ENCODE measurements at places on chromosomes 6 and 20.

DNA sequence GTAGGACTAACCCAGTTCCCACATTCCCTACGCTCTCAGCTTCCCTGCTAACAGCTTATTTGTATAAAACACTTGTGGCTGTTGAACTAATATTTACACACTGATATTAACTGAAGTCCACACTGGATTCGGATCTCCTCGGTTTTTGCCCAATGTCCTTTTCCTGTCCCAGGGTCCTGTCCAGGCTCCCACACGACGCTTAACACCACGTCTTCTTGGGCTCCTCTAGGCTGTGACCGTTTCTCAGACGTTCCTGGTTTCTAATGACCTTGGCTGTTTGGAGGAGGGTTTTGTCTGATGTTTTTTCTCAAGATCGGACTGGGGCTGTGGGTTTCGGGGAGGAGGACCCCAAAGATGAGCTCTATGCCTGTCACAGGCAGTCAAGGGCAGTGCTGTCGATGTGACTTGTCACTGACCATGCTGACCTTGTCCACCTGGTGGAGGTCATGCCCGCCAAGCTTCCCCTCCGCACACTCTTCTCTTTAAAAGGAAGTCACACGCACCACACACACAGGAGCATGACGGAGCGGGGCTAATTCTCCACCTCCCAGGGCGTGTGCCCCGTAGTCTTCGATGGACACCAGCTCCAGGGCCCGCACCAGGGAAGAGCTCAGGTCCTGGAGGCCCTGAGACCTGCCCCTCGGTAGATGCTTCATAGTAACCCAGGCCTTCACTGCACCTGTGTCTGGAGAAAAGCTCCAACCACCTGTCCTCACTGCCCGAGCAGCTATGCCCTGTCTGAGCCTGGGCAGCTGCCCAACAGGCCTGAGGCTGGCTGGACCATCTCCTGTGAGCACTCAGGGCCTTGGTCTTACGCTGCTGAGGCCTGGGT is 72.0 kb downstream of the TTLL2 start:
- no peak for DNase-seq

DNA sequence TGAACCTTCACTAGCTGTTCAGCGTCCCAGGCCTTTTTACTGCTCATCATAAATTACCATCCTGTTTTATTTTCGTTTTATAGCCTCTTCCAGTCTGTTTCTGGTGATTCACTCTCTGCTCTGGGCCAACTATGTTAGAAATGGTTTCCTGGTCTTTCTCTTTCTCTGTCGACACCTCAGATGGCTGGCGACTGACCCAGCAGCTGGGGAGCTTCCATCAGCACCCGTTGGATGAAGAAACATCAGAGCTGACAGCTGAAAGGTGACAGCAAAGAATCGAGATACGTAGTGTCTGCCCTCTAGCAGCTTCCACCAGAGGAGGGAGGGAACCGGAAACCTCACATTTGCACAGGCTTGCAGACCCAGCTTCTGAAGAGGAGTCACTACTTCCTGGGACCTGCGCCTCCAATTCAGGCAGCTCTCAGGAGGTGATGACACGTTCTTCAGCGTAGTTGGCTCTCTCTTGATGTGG is 82.9 kb upstream of the MLN start:
- DNase-seq = no peak

- no peak for DNase-seq
Measured at GRCh38 chr20:61646453-61646852, 394.4 kb downstream of the CDH4 start.

- DNase-seq = no peak
Measured at GRCh38 chr20:20276811-20277530, 90.9 kb upstream of the INSM1 start.

DNA sequence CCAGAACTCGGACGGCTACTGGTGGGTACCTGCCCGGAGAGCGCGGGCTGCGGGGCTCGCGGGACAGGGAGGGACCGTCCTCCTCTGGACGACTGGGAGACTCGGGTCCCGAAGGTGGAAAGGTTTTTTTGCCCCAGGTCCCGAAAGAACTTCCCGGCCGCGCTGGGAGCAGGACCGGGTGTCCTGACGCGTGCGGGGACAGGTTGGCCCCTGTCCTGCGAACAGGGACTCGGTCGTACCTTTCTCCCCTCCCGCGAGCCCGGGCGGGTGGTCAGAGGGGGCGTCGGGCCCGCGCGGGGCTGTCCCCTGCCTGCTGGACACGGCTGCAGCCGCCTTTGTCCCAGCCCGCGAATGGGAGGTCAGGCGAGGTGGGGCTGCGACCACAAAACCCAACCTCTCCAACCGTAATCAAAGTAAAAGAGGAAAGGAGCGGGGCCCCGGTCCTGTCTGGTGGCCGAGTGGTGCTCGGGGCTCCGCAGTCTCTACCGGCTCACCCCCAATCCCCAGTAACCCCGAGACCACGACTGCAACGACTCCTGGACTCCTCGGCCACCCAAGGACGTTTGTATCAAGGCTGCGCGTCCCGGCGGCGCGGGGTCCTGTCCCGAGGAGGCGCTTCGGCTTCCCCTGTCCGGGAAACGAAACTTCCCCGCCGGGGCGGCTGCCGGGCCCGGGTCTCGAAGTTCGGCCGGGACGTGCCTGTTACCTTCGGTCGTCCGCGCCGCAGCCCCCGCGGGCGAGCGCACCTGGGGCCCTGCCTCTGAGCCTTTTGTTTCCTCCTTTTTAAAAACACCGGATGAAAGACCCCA is 798 bp downstream of the DSP start:
- no peak for DNase-seq

DNA sequence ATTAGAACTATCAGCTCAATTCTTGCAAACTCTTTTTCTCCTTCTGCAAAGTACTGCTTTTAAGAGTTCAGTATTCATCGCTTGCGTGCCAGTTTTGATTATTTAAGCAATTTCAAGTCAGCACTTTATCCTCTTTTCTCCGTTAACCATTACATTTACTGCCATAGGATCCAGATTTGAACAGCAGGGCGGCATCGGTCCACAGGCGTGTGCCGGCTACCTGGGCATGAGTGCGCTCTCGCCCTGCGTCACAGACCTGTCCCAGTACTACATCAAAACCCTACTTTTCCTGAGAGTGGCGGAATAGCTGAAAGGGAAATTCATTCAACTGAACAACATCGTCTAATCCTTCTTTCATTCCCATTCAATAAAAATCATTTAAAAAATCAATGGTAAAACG is 53.4 kb downstream of the MYLK4 start:
- no peak for DNase-seq

DNA sequence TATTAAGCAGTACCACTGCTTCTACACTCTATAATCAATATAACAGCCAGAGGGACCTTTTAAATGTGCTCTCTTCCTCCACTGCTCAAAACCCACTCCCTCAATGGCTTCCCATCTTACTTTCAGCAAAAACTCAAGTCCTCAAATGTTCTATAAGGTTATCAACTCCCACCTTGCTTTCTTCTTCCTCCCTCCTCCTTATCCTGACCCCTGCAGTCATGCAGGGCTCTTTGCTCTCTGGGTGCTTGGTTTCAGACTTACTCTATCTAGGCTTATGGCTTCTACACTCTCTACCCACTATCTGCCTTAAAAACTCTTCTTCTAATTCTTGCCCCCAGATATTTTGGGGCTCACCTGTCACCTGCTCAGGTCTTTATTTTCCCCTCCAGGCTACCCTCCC is 5.3 kb downstream of the ARHGAP18 start:
- no peak for DNase-seq

DNA sequence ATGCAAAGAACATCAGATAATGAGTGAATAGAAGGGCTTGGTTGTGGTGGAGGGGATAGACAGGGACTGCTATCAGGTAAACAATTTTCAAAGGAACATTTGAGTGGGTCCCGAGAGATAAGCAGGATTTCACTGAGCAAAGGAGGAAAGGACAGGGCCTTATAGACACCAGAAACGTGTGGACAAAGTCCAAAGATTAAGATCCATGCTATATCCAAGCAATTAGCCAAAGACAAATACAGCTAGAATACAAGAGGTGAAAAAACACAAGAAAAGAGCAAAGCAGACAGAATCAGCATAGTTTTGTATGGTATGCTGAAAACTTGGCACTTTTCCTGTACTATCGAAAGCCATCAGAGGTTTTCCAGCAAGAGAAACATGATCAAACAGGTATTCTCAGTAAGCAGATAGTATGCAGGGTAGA is 59.8 kb downstream of the CDK19 start:
- DNase-seq = no peak

GRCh38 chr6:78810698-78811097 is 56.7 kb upstream of the IRAK1BP1 start:
- DNase-seq = no peak

DNA sequence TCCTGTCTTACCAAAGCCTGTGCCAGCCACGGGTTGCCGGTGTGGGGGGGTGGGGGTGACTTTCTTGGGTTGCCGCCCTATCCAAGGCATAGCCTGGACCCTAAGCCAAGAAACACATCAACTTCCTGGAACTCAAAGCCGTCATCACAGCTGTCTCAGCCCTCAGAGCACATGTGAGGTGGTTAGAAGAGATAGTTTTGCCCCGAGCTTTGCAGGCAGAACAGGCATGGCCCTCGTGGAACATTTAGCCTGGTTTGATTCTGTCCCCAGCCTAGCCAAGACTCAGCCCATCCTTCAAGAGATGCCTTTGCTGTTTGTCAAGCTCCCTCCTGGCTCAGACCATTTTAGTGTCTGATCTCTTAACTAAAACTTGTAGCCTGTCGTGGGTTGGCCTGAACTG is 64.9 kb downstream of the RREB1 start:
- DNase-seq = no peak

DNA sequence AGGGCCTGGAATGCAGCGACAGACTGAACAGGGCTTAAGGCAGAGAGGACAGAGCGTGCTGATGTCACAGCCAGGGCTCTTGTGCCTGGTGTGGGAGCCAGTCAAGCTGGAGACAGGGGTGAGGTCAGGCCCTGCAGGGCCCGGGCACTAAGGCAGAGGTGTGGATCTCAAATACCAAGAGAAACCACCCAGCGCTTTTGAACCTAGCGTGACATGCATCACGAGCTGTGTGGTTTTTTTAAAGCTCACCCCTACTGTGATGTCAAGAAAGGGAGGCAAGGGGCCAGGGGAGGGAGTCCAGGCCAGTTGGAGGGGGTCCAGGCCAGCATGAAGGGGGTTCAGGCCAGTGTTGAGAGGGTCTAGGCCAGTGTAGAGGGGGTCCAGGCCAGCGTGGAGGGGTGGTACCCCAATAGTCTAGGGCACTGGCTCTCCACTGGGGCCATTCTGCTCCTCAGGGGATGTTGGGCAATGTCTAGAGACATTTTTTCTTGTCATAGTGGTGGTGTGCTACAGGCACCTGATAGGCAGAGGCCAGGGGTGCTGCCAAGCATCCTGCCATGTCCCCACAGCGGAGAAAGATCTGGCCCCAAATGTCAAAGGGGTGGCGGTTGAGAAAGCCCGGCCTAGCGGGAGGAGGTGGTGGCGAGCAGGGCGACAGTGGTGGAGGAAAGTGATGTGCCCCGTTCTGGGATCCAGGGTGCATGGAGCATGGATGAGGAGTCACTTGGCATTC is 42.6 kb downstream of the RBM38 start:
- no peak for DNase-seq

GRCh38 chr6:105968603-105969333 is 117.4 kb upstream of the PRDM1 start:
- no peak for DNase-seq

DNA sequence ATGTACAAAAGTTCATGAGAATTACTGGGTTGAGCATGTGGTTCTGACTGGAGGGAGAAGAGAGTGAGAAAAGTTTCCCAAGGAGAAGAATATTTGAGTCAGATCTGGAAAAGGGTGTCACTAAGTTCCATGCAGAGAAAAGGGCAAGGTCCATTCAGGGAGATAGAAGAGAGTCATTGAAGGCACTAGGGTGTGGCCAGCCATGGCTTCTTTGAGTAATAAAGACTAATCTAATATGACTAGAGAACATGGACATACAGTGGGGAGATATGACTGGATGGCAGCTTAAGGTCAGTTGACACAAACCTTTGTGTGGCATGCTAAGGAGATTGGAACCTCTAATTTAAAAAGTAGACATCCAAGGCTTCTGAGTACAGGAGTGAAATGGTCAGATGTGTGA is 10.7 kb upstream of the SLC17A4 start:
- DNase-seq = no peak

DNA sequence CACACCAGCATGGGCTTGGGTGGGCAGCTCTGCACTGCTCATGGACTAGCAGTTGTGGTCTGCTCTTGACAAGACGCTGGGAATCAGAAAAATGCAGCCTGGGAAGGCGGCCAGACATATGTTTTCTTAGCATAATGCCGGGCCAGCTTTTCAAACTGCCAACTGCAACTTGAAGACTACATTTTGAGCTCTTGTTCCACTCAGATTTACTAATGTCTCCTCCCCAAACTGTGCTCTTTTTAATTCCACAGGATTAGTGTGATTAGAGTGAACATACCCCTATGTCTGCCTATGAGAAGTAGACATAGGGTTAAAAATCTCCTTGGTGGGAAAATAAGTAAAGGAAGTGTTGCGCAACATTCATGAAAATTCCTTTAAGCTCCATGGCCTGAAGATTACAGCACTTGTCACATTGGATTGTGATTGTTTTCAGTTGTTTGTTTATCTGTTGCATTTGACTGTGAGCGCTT is 5.3 kb upstream of the FNDC1 start:
- no peak for DNase-seq

DNA sequence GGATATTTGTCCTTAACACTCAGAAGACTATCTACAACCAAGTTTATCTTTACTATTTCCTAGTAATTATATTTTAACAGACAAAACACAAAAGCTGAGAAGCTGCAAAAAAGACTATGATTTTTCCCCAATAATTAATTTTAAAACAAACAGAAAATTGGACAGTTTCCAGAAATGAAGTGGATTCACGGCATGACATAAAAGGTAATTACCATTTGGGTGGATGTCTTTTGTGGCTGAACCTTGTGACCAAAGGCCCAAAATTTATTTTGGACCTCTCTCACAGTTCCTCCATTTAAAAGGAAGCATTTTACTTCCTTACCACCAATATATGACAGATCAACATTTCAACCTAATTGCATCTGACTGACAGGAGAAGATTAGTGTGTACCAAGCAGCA is 90.2 kb downstream of the GMDS start:
- no peak for DNase-seq

DNA sequence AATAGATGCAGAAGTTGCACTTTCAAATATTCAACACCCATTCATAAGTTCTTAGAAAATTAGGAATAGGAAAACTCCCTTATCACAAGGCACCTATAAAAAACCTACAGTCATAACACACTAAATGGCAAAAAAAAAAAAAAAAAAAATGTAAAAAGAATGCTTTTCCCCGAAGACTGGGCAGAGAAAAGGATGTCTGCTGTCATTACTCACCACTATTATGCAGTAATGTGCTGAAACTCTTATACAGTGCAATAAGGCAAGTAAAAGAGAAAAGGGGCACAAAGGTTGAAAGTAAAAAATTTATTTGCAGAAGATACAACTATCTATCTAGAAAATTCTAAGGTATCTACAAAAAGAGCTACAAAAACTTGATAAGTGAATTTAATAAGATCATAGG is 607.8 kb upstream of the ARID1B start:
- DNase-seq = no peak

DNA sequence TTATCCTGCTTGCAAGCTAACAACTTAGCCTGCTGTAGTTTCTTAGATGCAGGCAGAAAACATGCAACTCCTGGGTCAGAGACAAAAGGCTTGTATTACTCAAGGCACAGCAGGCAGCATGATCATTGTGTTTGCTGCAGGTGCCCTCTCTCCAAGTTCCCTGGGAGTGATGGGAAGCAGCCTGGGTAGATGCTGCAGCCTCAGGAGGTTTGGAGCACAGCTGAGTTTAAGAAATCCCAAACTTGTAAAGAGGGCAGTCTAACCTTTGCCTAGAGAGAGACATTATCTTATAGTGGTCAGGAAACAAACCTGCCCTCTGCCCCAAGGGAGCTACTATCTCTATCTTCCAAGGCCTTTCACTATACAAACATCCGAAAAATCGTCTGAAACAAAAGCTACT is 61.1 kb downstream of the PFDN4 start:
- DNase-seq = no peak

All from hypothalamus (tissue), 51 donors.